ENCODE measurements at places on chromosomes 5 and 9.

DNA sequence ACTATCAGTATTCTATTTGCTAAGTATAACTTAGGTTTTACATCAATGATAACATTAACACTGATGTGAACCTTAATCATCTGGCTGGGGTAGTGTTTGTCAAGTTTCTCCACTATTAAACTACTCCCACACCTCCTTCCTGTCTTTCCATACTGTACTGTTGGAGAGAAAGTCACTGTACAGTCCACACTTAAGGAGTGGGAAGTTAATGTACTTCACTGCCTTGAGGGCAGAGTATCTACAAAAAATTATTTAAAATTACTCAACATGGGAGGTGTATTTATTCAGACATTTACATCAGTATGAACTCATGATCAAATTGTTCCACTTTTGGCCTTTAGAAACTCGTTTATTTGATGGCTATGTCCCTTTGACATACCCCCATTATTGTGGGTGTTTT is 11.9 kb downstream of the UHRF2 start:
- no peak for DNase-seq

- DNase-seq = no peak
These were observed 26.9 kb downstream of the CNOT6 start for GRCh38 chr5:180521101-180521500.

DNA sequence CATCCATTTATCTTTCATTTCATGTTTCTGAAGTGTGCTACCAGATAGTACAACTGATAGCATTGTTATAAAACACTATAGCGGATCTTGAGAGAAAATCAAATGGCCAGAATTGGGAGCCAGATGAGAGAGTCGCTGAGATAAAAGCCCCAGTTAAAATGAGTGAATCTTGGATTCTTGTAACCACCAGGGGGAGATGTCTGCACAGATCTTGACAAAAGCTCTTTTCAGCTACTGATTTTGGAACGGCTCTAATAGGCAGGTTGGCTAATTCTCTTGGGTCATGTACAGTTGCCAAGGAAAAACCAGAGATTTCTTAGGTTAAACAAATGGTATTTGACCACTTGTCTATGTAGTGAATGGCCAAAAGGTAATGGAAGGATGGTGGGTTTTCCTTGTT is 21.7 kb downstream of the F2RL2 start:
- no peak for DNase-seq

GRCh38 chr5:139574641-139575312 is 13.6 kb downstream of the UBE2D2 start:
- DNase-seq = no peak

- no peak for DNase-seq
These were observed 58.3 kb upstream of the FBXW11 start for GRCh38 chr5:172064766-172065165.

DNA sequence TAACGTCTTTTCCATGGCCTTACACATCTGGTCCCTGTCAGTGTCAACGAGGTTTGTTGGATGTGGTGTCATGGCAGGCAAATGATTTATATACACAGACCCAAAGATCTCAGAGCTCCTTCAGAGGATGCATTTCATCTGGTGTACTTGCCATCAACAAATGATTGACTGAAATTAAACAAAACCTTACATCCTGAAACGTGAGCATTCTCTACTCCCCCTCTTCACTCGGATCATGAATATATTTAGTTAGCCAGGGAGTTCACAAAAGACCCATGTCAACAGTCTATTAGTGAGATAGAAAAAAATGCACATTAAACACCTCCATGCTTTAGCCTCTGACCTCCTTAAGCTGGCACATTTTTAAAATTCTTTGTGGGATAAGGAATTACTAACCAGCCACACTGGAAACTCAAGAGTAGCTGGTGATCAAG is 215.6 kb downstream of the EFNA5 start:
- DNase-seq = no peak

- DNase-seq = no peak
These were observed 244.8 kb upstream of the MPDZ start for GRCh38 chr9:13524245-13524644.

- DNase-seq = no peak
These were observed 24.4 kb upstream of the RGMB start for GRCh38 chr5:98749046-98749445.

DNA sequence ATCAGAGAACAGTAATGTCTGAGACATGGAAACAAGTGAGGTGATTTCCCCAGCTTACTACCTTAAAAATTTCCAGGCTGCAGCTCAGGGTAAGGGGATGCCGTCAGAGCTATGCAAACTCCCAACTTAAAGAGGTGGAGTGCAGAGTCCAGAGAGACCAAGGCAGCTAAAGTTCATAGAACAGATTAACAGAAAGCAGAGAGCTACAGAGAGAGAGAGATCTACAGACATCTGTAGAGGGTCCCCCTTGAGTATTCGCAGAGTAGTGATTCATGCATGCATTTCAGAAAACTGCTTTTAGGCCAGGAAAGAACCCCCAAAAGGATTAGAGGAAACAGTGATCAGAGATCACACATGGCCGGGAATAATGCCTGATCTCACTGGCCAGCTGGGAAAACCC is 306.2 kb upstream of the PUM3 start:
- DNase-seq = no peak

GRCh38 chr9:136107953-136108647 is 10.6 kb downstream of the TMEM250 start:
- no peak for DNase-seq

- DNase-seq = no peak
These were observed 5.8 kb upstream of the LNPEP start for GRCh38 chr5:96930058-96930457.

GRCh38 chr9:133154097-133154989 is 9.4 kb downstream of the GBGT1 start:
- no peak for DNase-seq

- DNase-seq = no peak
These were observed 127.5 kb downstream of the RFK start for GRCh38 chr9:76266649-76267283.

GRCh38 chr9:14270358-14271092 is 43.4 kb downstream of the NFIB start:
- no peak for DNase-seq

- DNase-seq = no peak
These were observed 229.7 kb downstream of the MELK start for GRCh38 chr9:36802201-36802920.

- DNase-seq = no peak
These were observed 226.7 kb downstream of the PRR16 start for GRCh38 chr5:120690621-120691407.

- DNase-seq = no peak
These were observed 746.6 kb upstream of the ACO1 start for GRCh38 chr9:31637861-31638260.

DNA sequence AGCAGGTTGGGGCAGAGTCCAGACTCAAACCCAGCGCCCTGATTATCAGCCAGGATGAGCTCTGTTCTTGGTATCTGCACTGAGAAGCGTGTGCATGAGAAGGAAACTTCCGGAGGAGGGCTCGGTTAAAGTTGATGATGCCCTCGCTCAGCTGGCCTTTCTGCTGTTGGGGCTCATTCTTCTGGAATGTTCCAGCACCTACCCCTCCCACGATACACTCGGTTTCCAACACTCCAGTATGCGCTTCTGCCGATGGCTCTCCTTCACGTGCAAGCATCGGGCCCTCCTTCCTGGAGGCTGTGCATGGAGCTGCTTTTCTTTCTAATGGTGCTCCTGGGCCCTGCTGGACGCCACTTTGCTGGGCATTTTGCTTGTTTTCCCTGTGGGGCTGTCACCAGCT is 134.0 kb downstream of the RXRA start:
- DNase-seq = no peak

DNA sequence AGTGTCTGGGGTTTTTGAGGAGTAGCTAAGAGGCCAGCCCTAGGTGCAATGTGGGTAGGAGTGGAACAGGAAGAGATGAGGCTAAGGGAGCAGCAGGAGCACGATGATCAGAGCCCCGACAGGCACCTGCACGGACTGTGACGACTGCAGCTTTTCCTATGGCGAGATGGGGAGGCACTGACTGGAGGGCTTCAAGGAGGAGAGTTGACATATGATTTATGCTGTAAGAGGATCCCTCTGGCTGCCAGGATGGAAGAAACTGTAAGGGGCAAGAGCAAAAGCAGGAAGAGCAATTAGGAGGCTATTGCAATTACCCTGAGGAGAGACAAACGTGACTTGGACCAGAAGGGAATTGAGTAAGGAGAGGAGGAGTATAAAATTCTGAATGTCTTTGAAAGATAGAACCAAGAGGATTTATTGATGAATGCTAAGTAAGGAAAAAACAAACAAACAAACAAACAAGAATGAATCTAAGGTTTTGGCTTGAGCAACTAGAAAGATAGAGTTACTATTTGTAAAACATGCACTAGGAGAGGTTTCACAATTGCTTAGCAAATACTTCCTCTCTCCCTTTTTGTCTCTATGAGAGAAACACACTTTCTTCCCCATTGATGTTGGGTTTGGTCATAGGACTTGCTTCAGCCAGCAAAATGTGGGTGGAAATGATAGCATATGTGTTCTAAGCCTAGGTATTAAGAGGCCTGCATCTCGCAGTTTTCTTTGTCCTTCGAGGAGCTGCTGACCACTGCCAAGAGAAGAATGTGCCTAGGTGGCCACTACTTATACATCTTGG is 32.9 kb downstream of the TRPC7 start:
- DNase-seq = no peak

GRCh38 chr9:123749580-123750202 is 180.2 kb downstream of the DENND1A start:
- no peak for DNase-seq

DNA sequence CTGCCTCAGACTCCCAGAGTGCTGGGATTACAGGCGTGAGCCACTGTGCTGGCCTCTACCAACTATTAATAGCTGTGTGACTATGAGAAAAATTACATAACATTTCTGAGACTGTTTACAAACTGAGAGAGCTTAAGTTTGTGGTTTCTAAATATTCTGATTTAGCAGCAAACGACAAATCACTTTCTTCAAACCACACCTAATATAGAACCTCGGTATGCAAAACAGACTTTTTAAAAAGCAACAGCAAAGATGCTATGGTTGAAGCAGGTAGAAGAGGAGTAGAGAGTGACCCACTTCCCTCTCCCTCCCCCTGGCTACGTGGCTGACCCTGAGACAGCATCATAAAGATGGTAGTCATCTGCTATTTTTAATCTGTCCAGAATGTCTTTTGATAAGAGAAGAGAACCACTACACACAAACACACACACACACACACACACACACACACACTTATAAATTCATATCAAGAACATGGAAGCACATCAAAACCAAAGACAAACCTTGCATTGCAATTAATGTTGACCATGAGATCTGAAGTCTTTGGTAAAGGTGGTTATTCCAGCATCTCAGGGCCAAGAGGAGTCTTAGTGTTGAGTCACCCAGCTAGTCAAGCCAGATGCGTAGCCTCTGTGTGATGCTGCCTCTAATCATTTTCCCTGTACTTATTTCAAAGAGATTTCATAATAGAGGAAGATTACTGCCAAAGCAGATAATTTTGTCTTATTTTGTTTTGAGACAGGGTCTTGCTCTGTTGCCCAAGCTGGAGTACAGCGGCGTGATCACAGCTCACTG is 58.1 kb upstream of the TMEM215 start:
- no peak for DNase-seq

DNA sequence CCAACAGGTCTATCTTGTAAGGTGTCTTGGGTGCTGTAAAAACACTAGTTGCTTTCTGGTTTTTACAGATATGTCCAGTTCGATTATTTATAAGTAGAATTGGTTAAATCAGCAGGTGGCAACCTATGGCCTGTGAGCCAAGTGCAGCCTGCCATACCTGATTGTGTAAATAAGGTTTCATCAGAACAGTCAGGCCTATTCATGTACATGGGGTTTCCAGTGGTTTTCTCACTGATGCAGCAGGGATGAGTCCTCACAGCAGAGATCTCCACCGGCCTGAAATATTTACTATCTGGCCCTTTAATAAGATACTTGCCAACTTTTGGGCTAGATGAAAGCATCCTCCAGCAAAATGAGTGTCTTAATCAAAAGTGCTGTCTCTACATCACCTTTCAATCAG is 132.9 kb upstream of the ICE1 start:
- DNase-seq = no peak

DNA sequence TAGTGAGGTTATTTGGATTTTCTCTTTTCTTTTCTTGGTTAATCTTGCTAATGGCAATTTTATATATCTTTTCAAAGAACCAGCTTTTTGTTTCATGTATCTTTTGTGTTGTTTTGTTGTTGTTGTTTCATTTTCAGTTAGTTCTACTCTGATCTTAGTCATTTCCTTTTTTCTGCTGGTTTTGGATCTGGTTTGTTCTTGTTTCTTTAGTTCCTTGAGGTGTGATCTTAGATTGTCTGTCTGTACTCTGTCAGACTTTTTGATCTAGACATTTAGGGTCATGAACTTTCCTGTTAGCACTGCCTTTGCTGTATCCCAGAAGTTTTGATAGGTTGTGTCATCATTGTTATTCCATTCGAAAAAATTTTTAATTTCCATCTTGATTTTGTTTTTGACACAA is 399.7 kb downstream of the TLE1 start:
- DNase-seq = no peak
